Common myeloid progenitor, CD34-positive (primary cell): ENCODE measurements at places on chromosomes 13 and 19.

DNA sequence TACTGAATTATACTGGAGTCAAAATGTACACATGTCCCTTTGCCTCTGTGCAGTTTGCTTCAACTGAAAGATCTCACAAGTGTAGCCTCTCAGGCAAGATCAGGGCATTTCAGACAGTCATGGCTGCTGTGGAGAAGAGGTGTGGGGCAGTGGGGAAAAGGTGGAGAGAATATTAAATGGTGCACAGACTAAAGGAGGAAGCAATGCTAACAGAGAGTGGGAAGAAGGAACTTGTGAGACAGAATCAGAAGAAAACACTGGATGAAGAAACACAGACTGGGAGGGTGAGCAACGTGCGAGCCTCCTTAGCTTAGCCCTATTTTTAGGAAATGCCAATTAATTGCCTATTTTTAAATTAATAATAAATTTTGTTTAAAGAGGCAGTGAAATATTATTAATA lies 49.6 kb upstream of the RAP2A start:
- DNase-seq, result no peak

DNA sequence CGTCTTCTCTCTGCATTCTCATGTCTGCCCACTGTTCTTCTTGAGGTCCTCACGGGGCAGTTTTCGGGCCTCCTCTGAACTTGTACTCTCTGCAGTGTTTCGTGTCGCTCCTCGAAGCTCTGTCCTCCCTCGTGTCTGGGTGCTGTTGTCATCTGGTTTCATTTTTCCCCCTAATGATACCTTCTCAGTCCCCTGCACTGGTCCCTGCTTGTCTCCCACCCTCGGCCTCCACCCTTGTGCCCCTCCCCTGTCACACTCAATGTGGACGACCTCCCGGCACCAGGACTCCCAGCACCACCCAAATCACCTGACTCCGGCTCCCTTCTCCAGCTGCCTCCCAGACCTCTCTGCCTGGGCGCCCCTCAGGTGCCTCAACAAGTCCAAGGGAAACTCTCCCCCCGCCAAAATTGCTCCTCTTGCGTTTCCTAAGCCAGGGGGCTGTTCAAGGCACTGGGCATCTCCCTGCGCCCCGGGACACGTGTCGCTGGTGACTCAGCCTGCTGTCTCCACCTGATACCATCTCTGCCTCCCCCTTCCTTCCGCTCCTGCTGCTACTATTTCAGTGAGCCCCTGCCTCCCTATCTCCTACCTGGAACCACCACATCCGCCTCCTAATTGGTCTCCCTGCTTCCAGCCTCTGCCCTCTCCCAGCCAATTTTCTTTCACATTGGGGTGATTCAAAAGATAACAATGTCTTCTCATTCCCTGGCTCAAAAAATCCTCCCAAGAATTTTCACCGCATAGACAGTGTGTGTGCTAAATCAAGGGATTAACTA lies 49.5 kb downstream of the RFX2 start:
- peak; percentile 49 for DNase-seq

DNA sequence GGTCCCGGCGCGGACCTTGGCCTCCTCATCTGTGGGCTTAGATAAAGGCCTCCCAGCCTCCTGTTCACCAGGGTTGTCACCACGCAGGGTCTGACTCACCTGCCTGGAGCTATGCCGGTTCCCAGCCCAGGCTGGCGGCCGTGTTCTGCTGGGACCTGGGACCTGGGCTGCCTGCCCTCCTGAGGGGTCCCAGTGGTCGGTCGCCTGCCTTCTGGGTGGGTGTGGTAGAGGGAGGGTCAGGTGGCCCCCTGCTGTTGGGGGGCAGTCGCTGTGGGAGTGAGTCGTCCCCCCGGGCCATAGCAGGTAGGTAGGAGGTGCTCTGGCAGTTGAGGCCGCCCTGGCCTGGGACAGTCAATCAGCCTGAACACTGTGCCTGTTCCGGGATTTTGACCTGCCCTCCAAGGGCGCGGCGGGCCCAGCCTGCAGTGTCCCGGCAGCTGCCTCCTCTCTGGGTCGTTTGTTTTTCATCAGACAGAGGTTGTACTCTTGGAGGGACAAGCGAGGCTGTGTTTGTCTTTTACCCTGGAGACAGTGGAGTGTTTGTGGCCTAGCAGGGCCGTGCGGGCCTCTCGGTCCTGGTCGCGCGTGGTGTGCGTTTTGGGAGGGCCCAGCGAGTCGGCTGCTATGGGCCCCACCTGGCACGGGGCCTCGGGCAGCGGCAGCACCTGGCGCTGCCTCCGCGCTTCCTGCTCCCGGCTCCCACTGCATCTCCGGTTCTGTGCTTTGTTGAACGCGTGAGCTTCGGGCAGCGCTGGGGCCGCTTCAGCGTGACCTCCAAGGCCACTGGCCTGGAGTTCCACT lies 2.6 kb downstream of the ADAT3 start:
- no peak for DNase-seq

DNA sequence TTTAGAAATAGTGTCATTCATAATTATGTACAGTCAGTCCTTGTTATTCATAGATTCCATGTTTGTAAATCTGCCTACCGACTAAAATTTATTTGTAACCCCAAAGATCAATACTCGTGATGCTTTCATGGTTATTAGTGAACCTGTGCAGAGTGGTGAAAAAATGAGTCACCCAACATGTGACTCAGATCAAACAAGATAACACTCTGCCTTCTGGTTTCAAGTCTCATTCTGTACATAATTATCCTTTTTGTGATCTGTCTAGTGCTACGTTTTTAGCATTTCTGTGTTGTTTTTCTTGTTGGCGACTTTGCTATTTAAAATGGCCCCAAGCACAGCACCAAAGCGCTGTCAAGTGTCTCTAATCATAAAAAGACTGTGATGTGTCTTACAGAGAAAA lies 274.7 kb downstream of the SUCLA2 start:
- DNase-seq, result no peak

- DNase-seq, result no peak
Measured at GRCh38 chr13:27472941-27473340, 22.6 kb upstream of the MTIF3 start.

DNA sequence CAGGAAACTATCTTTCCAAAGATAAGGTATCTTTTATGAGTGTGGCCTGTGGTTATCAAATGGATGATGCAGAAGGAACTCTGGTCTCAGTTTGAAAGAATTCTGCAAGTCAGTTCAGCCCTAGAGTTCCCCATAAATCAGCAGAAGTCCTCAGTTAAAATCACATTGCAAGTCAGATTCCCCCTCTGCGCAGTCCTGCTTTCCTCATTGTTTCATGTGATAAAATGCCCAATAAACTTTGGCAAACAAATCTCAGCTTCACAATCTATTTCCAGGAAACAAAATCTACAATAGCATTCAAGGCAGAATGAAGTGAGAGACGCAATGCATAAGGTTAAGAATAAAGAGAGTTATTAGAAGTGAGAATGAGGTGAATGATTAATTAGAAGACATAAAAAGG lies 216.3 kb upstream of the KLHL1 start:
- peak; percentile 5 for DNase-seq

DNA sequence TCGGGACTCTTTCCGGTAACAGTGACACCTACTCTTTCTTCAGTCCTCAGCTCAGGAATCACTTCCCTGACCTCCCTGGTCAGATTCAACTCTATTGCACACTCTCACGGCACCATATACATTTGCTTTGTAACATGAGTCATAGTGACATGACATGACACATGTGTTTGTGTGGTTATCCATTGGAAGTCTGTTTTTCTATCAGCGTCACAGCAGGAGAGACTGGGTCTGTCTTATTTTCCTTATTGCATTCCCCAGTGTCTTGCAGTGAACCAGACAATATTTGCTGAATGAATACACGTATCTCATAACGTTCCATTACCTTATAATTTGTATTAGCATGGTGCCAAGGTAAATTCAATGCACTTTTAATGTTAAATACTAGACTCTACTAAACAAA lies 102.0 kb downstream of the DCLK1 start:
- no peak for DNase-seq

GRCh38 chr13:107644136-107644535 lies 571.2 kb downstream of the LIG4 start:
- DNase-seq, result no peak

DNA sequence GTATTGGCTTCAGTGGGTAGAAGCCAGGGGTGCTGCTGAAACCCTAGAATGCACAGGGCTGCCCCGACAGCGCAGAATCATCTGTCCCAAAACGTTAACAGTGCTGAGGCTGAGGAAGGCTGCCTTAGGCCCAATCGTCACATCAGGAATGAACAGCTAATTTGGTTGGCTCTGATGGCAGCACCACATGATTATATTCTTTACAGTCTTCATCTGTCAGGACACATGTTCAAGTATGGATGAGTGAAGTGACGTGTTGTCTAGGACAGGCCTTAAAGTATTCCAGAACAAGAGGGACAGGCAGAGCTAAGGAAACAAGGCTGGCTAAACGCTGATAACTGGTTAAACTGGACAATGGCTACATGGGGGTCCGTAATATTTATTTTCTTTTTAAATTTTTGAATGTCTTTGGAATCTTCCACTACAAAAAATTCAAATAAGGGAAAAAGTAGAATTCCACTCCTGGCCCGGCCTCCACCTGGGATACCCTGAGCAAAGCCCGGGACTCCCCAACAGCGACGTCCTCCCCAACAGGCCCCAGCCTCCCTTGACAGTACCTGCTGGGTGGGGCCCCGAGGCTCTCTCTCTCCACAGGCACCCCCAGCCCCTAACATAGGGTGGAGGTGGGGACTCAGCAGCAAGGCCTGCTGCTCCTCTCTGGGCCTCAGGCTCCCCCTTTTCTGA lies 14.8 kb upstream of the CCNP start:
- DNase-seq, result no peak

GRCh38 chr19:18274219-18274780 lies at the start of gene IQCN:
Gene IQCN (minus strand): TSS chr19:18274452. CDS start chr19:18269478, 4,974 bp downstream.
- DNase-seq, result no peak

DNA sequence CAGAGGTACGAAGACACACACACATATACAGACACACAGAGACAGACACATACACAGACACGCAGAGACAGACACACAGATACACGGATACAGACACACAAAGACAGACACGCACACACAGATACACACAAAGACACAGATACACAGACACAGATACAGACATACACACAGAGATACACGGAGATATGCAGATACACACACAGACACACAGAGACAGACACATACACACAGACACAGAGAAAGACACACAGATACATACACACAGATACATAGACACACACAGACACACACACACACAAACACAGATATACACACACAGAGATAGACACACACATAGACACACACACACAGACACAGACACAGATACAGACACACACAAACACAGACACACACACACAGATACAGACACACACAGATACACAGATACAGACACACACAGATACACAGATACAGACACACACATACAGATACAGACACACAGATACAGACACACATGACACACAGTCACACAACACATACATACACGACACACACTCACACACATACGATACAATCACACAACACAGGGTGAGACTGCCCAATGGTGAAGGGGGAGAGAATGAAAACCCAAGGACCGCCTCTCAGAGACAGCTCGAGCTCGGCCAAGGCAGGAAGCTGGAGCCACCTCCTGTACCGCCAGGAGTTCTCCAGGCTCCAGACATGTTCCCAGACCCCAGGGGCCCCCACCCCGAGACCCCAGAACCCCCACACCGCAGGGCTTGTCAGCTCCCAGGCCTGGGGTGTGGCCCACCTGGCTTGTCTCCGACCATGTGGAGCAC lies 8.8 kb upstream of the CCER2 start:
- DNase-seq, result no peak

DNA sequence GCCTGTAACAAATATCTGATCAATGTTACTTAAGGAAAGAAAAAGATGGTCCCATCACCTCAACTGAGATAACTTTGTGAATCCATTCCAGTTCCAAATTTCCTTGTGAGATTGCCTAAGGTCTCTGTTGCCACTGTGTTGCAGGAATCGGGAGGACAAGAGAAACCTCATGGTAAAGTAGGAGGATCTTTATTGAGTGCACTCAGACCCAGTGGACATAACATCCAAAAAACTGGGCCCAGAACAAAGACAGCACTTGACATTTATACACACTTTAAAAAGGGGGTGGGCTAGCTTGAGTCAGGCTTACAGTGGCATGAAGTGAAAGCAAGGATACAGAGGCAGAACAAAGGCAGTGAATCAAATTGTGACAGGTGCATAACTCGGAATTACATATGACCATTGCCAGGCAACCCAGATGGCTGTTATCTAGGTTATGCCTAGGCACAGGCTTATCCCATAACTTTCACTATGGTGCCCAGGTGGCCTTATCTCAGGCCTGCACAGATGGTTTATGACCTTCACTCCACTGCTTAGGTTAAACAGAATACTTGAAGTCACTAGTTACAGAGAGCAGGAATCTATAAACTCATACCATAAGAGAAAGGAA lies 459.4 kb upstream of the PCDH20 start:
- no peak for DNase-seq

- no peak for DNase-seq
Measured at GRCh38 chr19:47414469-47414868, 4.9 kb downstream of the MEIS3 start.

DNA sequence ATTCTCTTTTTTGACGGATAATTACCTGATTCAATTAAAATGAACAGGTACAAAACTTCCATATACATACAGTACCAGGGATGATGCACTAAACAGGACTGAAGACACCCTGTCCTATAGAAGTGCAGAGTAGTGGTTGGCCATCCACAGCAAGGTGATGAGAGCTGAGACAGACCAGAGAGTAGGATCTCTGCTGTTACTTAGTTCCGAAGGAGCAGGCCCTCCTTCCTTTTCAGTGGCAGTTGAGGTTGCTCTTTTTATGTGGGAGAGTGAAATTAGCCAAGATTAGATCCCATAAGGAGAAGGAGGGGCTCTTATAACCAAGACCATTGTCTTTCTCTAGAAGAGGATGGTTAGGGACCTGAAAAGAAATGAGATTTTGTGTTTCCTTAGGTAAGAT lies 4.0 kb downstream of the PDS5B start:
- DNase-seq, result no peak

- DNase-seq, result no peak
Measured at GRCh38 chr19:2387367-2388288, 27.6 kb downstream of the TMPRSS9 start.

DNA sequence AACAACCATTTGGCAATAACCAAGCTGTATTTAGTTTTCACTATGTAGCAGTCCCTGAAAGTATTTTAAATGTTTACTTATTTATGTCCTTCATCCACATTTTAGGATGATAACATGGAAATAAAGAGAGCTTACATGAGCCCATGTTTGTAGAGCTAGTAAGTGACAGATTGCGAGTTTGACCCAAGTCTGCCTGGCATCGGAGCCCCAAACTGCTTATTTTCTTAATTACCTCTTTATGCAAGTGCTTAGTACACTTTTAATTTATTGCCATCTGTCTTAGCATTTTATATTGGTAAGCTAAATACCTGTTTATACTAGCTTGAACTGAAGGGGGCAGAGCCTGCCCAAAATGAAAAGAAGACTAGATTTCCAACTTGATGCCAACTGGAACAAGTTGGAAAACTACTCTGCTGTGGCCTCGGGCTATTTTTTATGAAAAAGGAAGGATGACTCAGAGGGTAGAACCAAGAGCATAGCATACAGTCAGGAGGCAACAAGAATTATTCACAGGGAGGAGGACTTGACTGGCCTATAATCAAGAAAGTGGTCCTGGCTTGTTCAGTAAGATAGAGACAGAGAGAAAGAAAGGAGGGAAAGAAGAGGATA lies 150.2 kb downstream of the NDFIP2 start:
- DNase-seq, result no peak
